CD4-positive, alpha-beta memory T cell (primary cell): ENCODE measurements at places on chromosomes 13 and 19. TPM values are rescaled to one million over a fixed set of nuclear protein-coding genes. Genes with fewer than 3 reads are reported as not detected.

Gene AMH
- 12.7 TPM for total RNA-seq

- no peak overlapping the region for H3K27ac ChIP-seq
- no peaks in the 10 kb centered on the region for H3K27me3 ChIP-seq
- no peak for DNase-seq
- H3K4me3 ChIP-seq: no peak overlapping the region
These were observed 62.1 kb downstream of the ZNF737 start for GRCh38 chr19:20503476-20503875.

Gene ZNF69
- total RNA-seq: 7.5 TPM

Gene PINLYP
- 0.33 TPM for total RNA-seq

- no peak overlapping the region for H3K27ac ChIP-seq
- H3K36me3 ChIP-seq: no peaks in the 10 kb centered on the region
- no peak overlapping the region for H3K4me3 ChIP-seq
- DNase-seq: no peak
These were observed 29.8 kb upstream of the IL17D start for GRCh38 chr13:20673715-20674114.

GRCh38 chr19:37329686-37330085 lies 41.2 kb upstream of the ZNF527 start:
- no peak for DNase-seq
- no peak overlapping the region for H3K27ac ChIP-seq
- peaks cover under 1% of the 10 kb centered on the region for H3K4me1 ChIP-seq

GRCh38 chr19:35136977-35137702 lies 1.5 kb upstream of the FXYD1 start:
- no peak for DNase-seq
- H3K4me3 ChIP-seq: no peak overlapping the region
- H3K27ac ChIP-seq: no peak overlapping the region

Gene NRTN
- total RNA-seq: 0.61 TPM

GRCh38 chr19:28074773-28075172 lies 1138.2 kb downstream of the UQCRFS1 start:
- H3K4me3 ChIP-seq: no peak overlapping the region
- DNase-seq: no peak
- no peaks in the 10 kb centered on the region for H3K36me3 ChIP-seq
- no peak overlapping the region for H3K27ac ChIP-seq
- no peaks in the 10 kb centered on the region for H3K4me1 ChIP-seq

- no peak for DNase-seq
- no peaks in the 10 kb centered on the region for H3K36me3 ChIP-seq
- H3K27me3 ChIP-seq: no peaks in the 10 kb centered on the region
- H3K4me3 ChIP-seq: no peak overlapping the region
These were observed 56.8 kb upstream of the F7 start for GRCh38 chr13:113048766-113049165.

DNA sequence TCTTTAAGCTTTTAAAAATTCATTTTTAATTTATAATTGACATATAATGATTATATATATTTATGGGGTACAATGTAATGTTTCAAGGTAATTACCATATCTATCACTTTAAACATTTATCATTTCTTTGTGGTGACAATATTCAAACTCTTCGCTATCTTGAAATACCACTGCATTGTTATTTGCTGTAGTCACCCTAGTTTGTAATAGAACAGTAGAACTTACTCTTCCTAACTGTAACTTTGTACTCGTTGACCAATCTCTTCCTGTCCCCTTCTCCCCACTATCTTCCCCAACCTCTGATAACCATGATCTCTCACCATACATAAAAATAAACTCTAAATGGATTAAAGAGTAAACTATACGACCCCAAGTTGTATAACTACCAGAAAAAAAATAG lies 20.4 kb downstream of the COG6 start:
- no peak overlapping the region for H3K27ac ChIP-seq
- H3K4me1 ChIP-seq: no peaks in the 10 kb centered on the region
- no peak for DNase-seq
- no peaks in the 10 kb centered on the region for H3K27me3 ChIP-seq

DNA sequence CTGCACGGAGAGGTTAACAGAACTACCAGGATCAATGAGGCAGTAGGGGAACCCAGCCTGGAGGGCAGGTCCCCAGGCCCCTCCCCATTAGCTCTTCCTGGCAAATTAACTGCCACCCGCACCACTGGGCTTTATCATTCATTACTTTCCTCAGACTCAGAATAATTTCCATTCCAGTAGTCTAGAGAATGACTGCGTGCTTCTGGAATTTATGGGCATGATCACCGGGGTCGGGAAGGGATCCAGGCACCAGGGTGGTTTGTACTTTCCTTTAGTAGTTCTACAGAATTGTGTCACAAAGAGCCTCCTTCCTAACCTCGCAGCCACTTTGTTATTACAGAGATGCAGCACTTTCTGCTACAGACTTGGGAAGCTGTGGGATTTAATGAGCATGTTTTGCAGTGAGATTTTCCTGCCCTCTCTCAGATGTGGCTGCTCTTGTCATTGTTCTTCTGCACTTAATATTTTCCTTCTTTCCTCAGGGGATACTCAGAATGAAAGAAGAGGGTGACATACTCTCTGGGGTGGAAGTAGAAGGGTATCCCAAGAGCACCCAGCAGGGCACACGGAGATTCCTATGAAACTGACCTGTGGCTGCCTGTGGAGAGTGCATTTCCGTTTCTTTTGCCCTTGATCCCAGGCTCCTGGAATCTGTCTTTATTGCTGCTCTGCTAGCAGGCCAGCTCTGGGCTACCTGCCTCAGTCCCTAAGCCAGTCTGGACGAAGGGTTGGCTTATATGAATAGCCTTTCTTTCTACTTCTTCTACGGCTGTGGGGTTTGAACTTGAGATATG lies 285.0 kb upstream of the SLC10A2 start:
- DNase-seq: no peak
- no peaks in the 10 kb centered on the region for H3K4me1 ChIP-seq
- no peak overlapping the region for H3K4me3 ChIP-seq
- no peak overlapping the region for H3K27ac ChIP-seq

DNA sequence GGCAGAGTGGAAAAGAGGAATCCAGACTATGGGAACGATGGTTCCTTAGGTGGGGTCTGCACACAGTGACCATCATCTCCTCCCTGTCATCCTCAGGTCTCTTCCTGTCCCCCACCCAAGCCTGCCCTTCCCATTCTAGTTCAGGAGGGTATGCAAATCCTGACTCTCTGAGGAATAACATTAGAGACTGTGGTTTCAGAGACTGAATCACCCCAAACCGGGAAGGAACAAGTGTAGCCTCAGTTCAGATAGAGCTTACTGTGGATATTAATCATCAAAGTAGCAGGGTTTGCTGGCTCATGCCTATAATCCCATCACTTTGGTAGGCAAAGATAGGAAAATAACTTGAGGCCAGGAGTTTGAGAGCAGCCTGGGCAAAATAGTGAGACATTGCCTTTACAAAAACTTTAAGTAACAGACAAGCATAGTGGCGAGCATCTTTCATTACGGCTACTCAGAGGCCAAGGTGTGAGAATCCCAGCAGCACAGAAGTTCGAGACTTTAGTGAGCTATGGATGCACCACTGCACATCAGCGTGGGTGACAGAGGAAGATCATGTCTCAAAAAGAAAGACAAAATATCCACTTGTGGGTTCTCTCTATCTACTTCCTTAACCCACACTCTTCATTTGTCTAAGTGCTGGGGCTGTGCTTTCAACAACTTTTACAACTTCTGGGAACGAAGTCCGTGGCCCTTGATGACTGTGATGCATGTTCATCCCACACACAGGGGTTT lies 19.3 kb upstream of the LGALS13 start:
- H3K4me3 ChIP-seq: no peak overlapping the region
- no peak overlapping the region for H3K27ac ChIP-seq
- H3K36me3 ChIP-seq: no peaks in the 10 kb centered on the region
- H3K4me1 ChIP-seq: no peaks in the 10 kb centered on the region

DNA sequence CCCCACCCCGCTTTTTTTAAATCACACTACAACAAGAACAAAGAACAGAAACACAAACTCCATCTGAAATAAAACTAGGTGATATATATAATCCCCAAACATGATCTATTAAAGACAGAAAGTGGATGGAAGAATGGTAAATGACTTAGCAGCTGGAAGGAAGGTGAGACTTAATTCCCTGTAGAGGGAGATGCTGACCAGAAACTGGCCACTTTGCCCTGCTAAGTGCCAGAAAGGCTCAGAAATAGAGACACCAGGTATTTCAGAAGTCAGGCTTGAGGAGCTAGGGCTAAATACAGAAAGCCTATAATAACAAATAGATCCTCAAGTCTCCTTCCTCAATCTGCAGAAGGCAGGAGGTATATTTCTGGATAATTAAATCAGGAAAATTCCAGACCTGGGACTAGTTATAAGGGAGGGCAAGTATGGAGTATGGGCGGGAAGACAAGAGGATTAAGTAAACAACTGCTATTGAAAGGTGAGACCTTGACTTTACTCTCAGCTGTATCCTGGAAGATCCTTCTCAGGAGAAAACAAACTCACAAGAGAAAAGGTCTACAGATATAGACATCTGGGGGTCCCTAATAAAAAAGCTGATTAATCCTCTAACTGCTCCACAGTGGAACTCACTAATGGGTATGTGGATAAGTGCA lies 32.2 kb downstream of the MTRF1 start:
- no peak overlapping the region for H3K27ac ChIP-seq
- H3K4me3 ChIP-seq: no peak overlapping the region
- no peaks in the 10 kb centered on the region for H3K4me1 ChIP-seq
- no peak for DNase-seq
- no peaks in the 10 kb centered on the region for H3K27me3 ChIP-seq

DNA sequence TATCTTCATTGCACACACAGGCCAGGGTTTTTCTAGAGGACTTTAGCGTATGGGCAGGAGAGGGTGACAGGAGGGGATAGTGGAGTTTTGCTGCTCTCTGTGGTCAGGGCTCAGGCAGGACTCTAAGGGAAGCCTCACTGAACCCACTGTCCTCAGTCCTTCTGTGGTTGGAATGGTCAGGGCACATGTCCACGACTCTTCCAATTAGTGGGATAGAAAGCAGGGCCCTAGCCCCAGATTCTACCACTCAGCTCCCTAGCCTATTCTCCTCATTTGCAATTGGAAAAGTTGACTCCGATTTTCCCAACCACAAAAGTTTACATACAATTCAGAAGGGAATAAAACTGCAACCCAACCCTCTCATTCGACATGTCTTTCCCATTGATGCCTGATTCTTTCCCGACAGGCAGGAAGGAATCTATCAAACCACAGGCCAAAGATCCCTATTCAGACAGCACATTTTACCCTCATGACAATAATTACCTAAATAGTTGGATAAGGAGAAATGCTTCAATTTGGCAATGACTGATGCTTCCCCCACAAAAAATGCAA lies 38.2 kb downstream of the TGDS start:
- H3K4me1 ChIP-seq: peaks cover 12% of the 10 kb centered on the region
- no peaks in the 10 kb centered on the region for H3K27me3 ChIP-seq
- H3K27ac ChIP-seq: no peak overlapping the region
- no peak overlapping the region for H3K4me3 ChIP-seq

Gene VSIG10L
- 0.26 TPM for total RNA-seq

- H3K4me3 ChIP-seq: no peak overlapping the region
- no peaks in the 10 kb centered on the region for H3K27me3 ChIP-seq
- no peak for DNase-seq
- no peaks in the 10 kb centered on the region for H3K36me3 ChIP-seq
- H3K4me1 ChIP-seq: no peaks in the 10 kb centered on the region
- H3K27ac ChIP-seq: no peak overlapping the region
These were observed 66.6 kb upstream of the STK24 start for GRCh38 chr13:98643479-98643878.

Gene FCHO1
- 113 TPM for total RNA-seq

- H3K36me3 ChIP-seq: no peaks in the 10 kb centered on the region
- H3K4me3 ChIP-seq: no peak overlapping the region
- no peaks in the 10 kb centered on the region for H3K27me3 ChIP-seq
- H3K4me1 ChIP-seq: no peaks in the 10 kb centered on the region
- DNase-seq: no peak
- no peak overlapping the region for H3K27ac ChIP-seq
These were observed 1029.6 kb downstream of the PCDH9 start for GRCh38 chr13:66200555-66200954.

Gene LGALS14
- not detected for total RNA-seq

- H3K27ac ChIP-seq: no peak overlapping the region
- no peaks in the 10 kb centered on the region for H3K36me3 ChIP-seq
- no peak for DNase-seq
- no peaks in the 10 kb centered on the region for H3K4me1 ChIP-seq
- H3K27me3 ChIP-seq: no peaks in the 10 kb centered on the region
These were observed 81.2 kb downstream of the WDFY2 start for GRCh38 chr13:51665456-51665855.

DNA sequence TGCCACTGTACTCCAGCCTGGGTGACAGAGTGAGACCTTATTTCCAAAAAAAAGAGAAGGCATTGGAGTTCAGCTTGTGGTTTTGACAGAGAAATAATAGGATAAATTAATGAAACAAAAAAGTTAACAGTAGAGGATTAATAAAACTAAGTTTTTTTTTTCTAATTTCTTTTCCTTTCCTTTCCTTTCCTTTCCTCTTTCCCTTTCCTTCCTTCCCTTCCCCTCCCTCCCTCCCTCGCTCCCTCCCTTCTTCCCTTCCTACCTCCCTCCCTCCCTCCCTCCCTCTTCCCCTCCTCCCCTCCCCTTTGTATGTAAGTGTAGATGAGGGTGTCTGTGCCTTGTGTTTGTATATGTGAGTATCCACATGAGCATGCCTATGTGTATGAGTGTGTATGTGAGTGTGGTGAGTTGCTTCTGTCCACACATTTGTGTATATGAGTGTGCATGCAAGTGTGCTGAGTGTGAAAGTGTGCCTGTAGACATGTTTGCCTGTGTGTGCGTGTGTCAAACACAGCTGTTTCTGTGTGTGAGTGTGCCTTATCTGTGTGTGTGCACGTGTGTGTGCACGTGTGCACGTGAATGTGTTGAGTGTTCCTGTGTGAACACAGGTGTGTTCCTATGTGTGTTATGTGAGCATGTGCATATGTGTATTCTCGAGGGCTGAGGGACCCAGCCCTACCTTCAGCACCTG lies 12.5 kb upstream of the MZF1 start:
- no peaks in the 10 kb centered on the region for H3K27me3 ChIP-seq
- DNase-seq: no peak
- H3K36me3 ChIP-seq: peaks cover 10% of the 10 kb centered on the region
- H3K4me1 ChIP-seq: no peaks in the 10 kb centered on the region
- H3K27ac ChIP-seq: no peak overlapping the region

DNA sequence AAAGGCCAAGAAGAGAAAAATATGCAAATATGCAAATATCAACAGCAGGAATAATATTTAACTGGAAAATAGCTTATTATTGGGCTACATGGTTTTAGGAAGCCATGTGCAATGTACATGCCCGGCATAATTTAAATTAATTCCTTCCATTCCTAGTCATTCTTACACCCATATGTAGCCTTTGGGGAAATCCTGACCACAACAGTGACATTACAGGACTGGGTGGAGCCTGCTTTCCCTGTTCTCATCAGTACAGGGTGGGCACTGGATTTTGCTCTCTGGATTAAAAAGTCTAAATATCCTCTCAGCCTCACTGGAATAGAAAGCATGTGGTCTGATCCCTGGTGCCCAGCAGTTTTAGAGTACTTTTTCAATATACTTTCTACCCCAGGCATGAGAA lies 198.2 kb downstream of the DNAJC15 start:
- no peaks in the 10 kb centered on the region for H3K36me3 ChIP-seq
- H3K4me3 ChIP-seq: no peak overlapping the region
- no peaks in the 10 kb centered on the region for H3K27me3 ChIP-seq

Gene ELANE
- not detected for total RNA-seq

- peaks cover 43% of the 10 kb centered on the region for H3K4me1 ChIP-seq
- DNase-seq: no peak
- H3K36me3 ChIP-seq: no peaks in the 10 kb centered on the region
- no peak overlapping the region for H3K27ac ChIP-seq
- H3K4me3 ChIP-seq: no peak overlapping the region
These were observed 348.1 kb downstream of the FOXO1 start for GRCh38 chr13:40318366-40318765.

Gene SULT2B1
- total RNA-seq: not detected

GRCh38 chr19:355134-355533 lies 10.5 kb upstream of the MIER2 start:
- no peaks in the 10 kb centered on the region for H3K4me1 ChIP-seq
- no peak overlapping the region for H3K27ac ChIP-seq
- DNase-seq: no peak
- H3K4me3 ChIP-seq: no peak overlapping the region
- H3K36me3 ChIP-seq: no peaks in the 10 kb centered on the region
